Stimulated activated CD4-positive, alpha-beta T cell treated with anti-CD3 and anti-CD28 coated beads, Interleukin-12 subunit alpha, Interleukin-12 subunit beta, amount 100 ng/mL, for 4 hours (primary cell): ENCODE measurements at places on chromosomes 4 and X.

DNA sequence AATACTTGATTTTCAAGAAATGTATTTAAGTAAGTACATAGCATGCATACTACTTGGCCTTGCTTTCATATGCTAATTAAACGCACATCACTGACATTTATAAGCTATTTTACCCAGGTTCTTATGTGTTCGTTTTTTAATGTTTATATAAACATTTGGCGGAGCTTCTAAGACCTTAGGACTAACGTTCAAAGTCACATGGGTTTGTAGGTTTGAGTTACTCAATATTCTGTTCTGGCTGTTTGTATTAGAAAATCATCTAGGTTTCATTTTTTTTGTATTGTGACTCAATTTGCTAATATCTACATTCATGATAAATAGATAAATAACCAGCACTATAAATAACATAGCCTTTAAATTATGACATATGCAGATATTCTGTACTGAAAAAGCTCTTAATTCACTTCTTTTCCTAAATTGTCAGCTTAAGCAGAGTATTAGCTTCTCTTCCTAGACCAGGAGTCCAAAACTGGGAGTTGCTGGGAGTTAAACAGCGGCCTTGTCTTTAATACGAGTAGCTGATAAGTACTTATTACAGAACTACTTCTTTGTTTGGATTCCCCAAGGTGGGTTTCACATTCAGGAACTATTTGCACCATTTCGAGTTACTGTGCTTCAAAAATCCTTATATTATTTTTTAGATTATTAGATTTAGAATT is 42.0 kb downstream of the GUCY1B1 start:
- no peak for DNase-seq

DNA sequence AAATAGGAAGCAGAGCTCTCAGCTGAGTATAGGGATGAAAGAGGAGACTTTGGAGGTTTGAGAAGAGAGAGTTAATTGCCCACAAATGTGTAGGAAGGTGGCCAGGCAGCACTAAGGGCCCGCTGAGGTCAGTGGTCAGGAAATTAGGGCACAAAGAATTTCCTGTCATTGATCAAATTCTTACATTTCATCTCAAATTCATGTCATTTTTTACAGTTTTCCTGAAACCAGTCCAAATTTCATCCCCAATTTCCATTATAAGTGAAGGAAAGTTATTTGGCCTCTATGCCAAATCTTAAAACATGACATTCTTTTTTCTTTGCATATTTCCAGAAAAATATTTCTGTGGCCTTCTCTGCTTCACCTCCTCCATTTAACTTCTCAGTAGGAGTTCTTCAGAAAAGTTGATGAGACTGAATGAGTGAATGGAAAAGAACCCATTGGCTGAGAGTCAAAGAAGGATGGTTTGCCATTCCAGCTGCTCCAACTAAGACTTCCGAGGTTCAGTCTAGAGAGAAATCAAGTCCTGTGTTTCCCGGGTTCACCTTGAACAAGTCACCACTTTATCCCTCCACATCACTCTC is 68.7 kb upstream of the SPRY1 start:
- no peak for DNase-seq

DNA sequence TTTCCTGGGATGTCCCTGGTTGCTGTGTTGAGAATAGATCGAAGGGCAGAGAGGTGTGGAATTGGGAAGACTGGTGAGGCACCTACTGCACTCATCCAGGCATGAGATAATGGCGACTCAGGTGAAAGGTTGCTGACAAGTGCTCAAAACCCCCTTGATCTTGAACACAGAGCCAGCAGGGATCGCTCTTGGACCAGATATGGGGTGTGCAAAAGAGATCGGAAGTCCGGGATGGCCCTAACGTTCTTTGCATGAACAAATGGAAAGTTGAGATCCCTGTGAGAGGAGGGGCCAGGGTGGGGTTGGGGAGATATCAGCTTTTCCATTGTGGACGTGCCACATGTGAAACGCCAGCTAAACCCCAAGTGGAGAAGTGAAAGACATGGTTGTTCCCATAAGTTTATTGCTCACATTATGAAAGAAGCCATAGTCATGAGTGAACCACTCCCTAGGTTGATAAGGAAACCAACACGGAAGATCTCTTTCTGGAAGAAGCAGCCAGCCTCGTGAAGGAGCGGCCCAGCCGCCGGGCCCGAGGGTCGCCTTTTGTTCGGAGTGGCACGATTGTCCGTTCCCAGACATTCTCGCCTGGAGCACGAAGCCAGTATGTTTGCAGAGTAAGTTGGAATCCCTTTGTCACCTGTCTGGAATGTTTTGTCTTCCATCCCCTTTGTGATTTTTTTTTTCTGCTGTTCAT is 22.6 kb upstream of the CLCN4 start:
- DNase-seq: no peak

DNA sequence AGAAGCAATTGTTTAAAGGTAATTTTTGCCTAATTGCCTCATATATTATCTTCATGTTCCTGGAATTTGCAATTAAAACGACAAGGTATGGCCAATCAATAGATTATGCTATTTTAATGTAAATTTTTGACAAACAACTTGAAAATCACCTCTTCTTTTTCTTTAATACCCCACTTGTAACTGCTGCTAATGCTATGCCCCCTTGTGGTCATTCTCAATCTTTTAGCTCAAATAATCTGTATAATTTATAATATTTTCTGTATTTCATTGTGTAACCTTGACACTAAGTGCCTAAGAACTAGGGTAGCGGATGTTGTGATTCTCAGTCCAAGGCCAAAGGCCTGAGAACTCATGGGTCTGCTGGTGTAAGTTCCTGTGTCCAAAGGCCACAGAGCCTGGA is 831.7 kb upstream of the POU3F4 start:
- no peak for DNase-seq

GRCh38 chr4:38943343-38943742 is 75.7 kb downstream of the FAM114A1 start:
- no peak for DNase-seq

DNA sequence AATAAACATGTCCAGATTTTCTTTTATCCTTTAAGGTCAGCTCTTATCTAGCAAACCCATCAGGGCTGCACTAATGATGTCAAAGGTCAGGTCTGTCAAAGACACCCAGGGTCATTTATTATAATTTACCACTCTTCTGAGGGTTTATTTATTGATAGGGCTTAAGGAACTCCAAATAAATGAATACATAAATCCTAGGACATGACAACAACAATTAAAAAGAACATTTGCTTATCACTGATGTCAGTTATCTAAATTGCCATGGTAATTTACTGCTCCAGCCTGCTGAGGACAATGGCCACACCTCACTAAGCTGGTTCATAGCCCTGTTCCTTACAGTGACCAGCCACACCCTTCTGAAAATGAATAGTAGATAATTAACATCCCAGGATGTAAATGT is 317.1 kb downstream of the UNC5C start:
- DNase-seq: no peak

DNA sequence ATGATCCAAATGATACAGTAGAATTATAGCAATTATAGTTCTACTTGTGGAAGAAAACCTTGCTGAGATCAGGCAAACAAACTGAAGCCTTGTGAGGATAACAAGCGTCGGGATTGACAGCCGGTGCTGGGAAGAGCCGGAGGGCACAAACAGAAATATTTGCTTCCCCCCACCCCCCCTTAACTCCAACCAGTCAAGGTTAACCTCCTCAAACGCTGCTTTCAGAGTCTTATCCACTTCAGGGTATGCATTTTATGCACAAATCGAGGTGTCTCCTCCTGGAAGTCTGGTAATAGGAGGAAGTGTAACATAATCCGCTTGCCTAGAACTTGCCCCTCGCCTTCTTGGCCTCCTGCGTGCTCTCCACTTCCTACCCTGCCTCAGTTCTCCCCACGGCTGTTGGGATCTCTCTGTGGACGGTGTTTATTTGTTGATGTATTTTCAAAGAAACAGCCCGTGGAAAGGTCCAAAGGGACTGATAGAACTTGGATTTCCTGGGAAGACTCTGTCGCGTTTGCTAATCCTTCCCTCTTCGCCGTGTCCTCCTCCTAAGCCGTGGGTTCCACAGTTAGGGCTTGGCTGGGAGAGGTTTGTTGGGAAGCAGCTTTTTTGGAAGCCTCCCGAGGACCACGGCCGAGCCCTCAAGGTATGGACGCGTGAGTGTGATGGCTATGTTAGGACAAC is 4.1 kb upstream of the ARX start:
- DNase-seq: no peak
